ENCODE measurements at places on chromosomes 1 and 21.

DNA sequence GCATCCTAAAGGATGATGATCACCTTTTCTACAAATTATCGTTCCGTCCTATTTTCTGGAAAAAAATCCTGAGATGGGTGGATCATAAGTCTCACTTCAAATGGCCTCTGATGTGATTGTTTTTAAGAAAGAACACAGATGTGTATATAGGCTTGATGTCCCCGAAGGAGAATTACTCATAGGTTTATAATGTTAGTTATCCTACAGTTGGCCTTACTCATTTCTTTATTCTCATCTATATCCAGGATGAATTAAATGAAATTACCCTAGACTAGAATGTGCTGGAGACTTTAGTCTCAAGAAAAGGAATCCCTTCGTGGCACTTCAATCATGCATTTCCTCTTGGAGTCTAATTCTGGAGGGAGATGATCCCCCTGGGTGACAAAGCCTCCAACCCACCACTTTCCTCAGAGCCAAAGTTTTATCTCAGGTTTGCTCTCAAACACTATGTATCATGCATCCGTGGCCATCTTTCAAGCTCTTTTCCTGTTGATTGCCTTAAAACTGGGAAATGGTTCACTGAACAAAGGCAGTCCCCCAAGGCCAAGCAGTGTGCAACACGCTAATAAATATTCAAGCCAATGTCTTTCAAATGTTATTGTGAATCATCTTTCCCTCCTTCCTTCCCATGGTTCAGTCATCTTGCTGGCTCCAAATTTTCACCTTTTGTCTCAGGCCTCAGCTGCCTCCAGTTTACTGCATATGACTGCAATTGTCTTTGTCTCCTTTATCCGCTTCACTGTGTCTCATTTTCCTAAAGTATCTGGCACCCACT is 32.5 kb upstream of the SMYD2 start:
- no peak for DNase-seq

- no peak for DNase-seq
Observed at GRCh38 chr21:42193721-42194120, 25.2 kb upstream of the ABCG1 start.

DNA sequence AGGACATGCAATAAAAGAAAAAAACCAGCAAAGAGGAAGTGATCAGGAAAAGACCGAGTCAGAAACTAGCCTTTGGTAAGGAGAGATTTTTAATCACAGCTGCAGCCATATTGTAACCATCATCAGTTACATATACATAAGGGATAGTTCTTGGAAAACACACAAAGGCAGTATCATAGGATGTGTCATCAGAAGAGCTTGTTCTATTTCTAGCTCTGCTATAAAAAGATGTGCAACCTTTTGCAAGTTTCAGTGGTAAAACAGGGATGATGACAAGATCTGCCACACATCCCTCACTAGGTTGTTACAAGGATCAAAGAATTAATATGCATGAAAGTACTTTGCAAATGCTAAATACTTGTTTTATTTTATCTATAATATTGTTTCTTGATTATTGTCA is 342.0 kb downstream of the VAV3 start:
- no peak for DNase-seq

- DNase-seq = no peak
Observed at GRCh38 chr1:66399888-66400529, 133.9 kb upstream of the SGIP1 start.

DNA sequence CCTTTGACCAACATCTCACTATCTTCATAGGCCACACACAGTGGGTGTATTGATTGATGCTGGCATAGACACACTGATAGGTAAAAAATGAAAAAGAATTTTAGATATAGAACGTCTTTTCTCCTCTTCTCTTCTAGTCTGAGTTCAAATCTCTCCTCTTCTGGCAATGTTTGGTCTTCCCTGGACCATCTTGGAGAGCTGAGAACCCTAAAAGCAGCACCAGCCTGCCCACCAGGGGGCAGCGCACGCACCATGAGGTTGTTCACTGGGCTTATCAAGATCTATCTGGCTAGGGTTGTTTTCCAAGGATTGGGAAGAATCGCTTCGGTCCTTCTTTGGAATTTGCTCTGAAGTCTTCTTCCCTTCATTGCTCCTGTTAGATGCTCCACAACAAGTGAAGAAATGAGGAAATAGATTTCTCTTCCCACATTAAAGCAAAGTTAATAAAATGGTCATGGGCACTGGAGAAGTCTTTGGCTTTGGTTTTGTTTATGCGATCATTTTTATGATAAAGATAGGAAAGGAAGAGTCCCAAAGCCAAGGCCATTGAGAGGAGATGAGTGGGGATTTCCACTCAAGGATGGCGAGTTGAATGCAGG is 104.0 kb upstream of the OLIG2 start:
- peak; percentile 58 for DNase-seq

GRCh38 chr21:26655460-26655859 is 82.4 kb upstream of the CYYR1 start:
- DNase-seq = no peak

GRCh38 chr1:238658763-238659162 is 727.6 kb upstream of the CHRM3 start:
- no peak for DNase-seq

DNA sequence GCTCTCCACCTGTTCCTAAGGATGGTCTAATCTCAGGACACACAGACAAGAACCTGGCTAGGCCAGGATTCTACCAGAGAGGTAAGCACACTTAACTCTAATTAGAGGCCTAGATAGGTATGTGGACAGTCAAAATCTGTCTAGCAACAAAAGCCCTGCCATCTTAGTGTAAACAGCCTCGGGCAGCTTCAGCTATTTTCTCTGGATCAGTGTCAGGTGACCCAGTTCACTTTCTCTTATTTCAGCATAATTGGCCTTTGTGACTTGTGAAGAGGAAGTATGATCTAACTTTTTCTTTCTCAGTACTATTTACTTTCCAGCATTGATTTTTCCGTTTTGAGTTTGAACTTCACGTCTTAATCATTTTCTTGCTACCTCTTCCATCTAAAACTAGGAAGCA is 217.7 kb downstream of the CRB1 start:
- DNase-seq = no peak

GRCh38 chr1:221013691-221014660 is 134.7 kb downstream of the HLX start:
- no peak for DNase-seq

DNA sequence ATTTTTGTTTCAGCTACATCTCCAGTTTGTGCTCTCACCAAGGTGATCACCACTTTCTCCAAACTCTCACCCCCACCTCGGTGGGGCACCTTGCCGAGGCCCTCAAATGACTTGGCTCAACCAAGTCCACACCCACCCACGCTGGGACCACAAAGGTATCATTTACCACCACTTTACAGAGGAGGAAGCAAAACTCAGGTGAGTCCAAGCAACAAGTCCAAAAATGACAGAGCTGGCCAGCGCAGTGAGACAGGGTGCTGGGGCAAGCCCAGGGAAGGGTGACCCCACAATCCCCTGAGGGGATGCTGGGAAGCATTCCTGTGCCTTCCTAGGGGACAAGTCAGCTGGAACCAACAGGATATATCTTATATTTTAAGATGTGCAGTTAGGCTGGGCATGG is 24.7 kb downstream of the SSBP3 start:
- no peak for DNase-seq

DNA sequence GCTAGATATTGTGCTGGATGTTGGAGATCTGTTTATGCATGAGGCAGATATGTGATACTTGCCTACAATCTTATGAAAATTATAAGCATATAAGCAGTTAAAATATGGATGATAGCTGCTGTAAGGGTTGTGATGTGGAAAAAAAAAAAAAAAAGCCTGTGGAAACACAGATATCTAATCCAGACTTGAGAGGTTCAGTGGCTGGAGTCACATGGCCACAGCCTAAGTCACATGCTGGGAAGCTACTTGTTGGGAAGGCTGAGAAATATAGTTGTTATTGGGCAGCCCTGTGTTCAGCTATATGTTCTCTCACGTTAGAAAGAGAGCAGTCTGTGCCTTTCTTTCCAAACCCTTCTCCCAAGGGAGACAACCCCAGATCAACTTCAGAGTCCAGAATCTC is 15.1 kb downstream of the RAVER2 start:
- no peak for DNase-seq

GRCh38 chr1:228166170-228166936 is 749 bp downstream of the IBA57 start:
- peak; percentile 58 for DNase-seq

GRCh38 chr1:37755290-37755689 is 9.6 kb downstream of the EPHA10 start:
- DNase-seq = peak; percentile 57

DNA sequence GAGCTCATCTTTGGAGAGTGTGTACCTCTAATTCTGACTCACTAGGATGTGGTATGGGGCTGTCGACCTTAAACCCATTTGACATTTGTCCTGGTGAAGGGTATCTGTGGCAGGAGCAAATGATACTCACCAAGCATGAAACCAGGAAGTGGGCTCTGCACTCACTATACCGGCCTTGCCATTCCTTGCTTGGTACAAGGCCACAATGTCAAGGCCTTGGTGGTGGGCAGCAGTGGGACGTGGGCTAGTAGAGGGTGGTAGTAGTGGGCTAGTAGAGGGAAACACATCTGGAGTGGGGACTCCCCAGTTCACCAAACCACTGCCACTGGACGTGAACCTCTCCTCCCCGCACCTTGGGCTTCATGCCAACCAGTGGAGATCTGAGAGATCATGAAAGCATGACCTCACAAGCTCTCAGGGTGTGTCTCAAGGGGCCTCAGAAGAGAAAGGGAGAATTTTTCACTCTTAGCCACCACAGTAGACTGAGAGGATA is 11.5 kb downstream of the TNFSF4 start:
- peak; percentile 70 for DNase-seq

DNA sequence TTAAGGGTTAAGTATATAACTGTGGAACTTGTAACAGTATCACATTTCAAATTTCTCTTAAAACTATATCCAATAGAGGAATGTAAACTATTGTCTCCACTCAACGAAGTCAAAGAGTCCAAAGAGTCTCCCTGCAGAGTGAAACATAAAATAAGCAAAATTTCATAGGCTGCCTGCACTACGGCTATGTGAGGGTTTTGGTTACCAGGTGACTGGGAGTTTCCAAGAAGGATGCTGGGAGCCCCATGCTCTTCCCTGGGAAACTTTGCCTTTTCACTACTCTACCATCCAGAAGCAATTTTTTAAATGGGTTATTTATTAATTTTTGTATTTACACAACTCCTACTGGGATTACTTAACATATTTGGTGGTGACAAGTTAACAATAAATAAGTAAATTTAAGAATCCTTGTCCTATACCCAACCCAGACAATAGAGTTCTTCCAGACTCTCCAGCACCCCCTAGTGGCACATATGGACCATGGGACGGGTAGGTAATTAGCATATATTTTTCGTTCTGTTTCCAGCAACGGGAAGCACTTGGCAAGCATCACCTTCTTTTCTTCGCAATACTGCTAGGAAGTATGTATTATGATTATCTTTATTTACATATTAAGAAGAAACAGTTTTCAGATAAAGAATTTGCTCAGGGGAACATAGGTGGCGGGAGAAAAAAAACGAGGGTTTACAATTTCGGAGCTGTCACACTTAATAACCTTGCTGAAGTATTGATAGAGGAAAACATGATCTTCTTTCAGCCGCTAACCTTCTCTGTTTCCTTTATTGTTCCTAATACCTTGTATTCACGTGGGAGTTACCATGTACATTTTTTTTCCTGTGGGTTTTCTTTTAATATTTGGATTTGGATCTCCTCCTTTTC is 3.5 kb downstream of the FMO2 start:
- DNase-seq = peak; percentile 35

DNA sequence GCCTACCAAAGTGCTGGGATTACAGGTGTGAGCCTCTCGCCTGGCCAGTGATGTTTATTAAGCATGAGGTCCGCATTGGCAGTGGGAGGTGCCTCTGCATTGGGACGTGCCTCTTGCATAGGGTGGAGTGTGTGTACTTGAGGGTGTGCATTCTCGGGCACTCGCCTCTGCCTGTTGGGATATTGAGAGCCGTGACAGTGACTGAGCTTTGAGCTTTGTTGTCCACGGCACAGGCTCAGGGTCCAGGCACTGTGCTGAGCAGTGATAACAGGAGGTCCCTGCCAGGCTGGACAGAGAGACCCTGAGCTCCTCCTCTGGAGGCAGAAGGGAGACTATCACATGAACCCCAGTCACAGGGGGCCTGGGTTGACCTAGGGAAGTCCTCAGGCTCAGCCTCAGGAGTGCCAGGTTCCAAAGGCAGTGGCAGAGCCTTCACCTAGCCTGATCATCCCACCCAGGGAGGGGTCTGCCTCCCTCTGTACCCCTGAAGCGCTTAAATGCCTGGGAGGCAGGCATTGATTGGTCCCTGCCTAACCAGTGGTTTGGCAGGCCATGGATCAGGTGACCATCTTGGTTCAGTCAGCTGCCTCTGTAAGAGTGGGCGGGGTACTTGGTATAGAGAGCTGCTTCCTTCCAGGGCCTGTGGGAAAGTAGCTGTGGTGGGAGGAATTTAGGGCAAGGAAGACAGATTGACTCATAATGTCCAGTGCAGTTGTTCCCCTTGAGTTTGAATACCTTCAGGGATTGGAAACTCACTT is 213.8 kb upstream of the TMEM51 start:
- DNase-seq = no peak

DNA sequence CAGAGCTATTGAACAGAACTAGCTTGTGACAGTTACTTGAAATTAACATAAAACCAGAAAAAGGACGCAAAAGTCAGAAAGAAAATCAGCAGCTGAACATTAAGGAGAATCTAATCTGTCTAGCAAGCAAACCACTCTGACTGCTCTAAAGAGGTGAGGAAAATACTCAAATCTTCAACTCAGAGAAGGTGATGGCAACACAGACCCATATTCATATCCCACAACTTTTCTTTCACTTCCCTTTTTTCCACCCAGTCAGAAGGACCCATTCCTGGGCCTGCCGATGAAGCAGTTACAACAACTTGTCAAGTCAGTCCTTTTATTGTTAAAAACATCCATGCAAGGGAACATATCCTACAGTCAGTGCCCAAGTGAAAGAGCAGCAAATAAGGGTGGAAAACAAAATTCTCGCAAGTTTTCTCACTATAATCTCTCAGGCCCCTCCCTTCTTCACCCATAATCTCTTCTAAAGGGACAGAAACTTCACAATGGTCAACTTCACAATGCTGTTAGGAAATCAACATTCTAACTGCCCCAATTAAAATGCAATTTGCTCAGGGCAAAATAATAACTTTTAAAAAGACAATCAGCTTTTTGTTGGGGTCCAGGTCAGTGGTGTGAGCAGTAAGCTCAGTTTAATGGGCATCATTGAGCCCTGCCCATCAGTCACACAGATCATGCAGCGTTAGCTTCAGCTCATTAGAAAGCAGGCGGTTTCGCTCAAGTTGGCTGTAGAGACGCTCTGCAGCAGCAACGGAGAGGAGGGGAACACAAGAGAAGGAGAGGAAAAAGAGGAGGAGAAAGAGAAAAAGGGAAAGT is 3.6 kb upstream of the NUP210L start:
- no peak for DNase-seq
